Inflammatory macrophage (primary cell): ENCODE measurements at places on chromosomes 1 and 21.

DNA sequence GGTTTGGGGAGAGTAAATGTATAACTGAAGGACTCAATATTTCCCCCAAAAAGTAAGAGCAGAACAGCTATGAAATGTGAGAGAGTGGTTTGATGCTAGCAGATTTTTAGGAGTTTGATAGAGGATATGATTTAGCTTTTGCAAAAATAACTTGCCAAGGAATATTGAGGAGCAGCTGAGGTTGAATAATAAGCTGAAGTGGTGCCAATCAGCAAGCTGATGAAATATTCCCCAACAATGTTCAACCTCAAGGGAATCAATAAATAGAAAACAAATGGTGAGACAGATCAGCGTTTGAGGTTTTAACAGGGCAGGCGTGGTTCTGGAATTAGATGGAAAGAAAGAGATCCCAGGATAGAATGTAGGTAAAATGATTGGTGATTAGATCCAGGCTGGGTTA, 413.4 kb upstream of the ADAMTS5 start:
- DNase-seq, result no peak

- DNase-seq, result no peak
These were observed 136.0 kb downstream of the LTN1 start for GRCh38 chr21:28856588-28857250.

GRCh38 chr1:4404854-4405590, 249.4 kb upstream of the AJAP1 start:
- DNase-seq, result no peak

DNA sequence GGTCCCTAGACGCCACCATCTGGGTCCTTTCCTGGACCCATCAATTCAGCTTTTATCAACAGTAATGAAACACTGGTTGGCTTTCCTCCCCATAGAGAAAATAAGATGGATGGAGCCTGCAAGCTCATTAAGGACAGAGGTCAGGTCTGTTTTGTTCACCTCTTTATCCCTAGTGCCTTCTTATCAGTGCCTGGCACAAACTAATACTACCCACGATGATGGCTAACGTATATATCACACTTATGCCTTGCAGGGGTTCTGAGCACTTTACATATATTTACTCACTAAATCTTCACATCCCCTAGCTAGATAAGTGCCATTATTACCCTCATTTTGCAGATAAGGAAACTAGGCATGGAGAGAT, 5.1 kb upstream of the UBXN10 start:
- DNase-seq, result no peak

DNA sequence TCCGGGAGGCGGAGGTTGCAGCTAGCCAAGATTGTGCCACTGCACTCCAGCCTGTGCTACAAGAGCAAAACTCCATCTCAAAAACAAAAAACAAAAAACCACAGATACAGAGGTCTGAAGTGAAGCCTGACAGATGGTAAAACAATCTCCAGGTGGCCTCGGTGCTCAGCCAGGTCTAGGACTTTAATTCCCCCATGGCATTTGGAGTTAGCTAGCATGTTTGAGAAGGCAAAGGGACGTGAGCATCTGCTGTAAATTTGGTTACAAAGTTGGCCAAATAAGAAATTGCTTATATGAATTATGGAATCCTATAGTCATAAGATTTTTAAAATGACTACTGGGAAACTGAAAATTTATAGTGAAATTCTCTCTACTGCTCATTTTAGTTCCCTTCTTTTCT, 98.3 kb upstream of the FMN2 start:
- no peak for DNase-seq

DNA sequence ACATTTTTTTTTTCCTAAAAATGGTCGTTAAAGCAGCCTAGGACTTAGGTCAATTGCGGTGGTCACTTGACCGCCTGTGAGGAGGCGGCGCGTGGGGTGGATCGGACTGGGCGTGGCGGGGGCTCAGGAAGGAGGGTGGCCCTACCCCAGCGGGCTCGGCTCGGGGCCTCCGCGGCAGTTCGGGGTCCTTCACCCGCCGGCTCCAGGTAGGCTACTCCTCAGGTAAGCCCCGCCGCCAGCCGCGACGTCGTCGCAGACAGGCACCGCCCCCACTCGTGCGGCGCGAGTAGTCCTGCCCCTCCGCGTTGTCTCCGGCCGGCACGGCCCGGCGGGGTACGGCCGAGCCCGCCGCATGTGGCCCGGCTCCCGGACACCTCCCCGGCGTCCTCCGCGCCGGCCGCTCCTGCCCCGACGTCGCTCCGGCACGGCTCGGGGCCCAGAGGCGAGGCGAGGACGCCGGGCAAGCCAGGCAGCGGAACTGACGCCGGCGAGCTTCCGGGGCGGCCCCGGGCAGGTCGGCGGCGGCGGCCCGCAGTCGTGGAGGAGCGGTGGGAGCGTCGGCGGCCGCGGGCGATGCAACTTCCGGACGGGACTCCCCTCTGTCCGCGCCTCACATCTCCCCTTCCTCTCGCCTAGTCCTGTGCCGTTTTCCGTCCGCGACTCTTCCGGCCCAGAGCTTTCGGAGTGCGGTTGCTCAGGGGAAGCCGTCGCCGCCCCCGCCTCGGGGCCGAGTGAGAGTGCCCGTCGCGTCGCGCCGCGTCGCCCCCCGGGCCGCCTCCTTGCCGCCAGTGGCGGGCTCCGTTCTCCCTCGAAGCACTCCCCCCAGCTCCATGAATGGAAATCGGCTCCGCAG, at the start of gene AGO3:
Gene AGO3 (plus strand): TSS at position 513 of the 853 bp plus-strand sequence. CDS start 322 bp downstream, at position 835.
- peak; percentile 92 for DNase-seq

DNA sequence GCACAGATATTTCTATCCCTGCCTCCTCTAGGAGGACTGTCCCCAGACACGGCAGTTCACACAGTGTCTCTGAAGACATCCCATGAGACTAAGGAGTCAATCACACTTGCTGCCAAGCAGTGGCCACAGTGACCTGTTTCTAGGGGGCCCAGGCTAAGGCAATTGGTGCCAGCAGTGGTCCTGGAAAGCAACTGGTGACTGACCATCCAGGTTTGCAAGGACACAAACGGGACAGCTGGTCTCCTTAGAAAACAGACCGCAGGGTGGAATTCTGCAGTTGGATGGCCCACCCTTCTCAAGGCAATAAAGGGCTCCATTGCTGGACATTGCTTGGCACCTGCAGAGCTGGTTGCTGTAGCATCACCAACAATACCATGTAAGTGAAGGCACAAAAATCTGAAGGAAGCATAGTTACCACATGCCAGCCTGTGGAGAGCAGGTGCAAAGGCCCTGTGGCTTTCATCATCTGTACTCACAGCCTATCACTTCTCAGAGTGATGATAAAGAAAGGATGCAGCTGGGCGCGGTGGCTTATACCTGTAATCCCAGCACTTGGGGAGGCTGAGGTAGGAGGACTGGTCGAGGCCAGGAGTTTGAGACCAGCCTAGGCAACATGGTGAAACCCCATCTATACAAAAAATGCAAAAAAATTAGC, 81.5 kb downstream of the STUM start:
- DNase-seq, result no peak

- DNase-seq, result no peak
These were observed 81.4 kb downstream of the TRABD2B start for GRCh38 chr1:47915677-47916353.
